Activated CD8-positive, alpha-beta T cell treated with anti-CD3 and anti-CD28 coated beads, Interleukin-2, amount 10 ng/mL, durations not matched to agents 7 days and 5 days (primary cell): ENCODE measurements at places on chromosomes 12 and 14.

- DNase-seq = no peak
Observed at GRCh38 chr12:124651516-124652273, 84.3 kb upstream of the NCOR2 start.

- peak; percentile 57 for DNase-seq
Observed at GRCh38 chr14:68734231-68734732, 58.6 kb downstream of the ZFP36L1 start.

GRCh38 chr12:115872212-115872611 lies 405.3 kb downstream of the MED13L start:
- DNase-seq = no peak

DNA sequence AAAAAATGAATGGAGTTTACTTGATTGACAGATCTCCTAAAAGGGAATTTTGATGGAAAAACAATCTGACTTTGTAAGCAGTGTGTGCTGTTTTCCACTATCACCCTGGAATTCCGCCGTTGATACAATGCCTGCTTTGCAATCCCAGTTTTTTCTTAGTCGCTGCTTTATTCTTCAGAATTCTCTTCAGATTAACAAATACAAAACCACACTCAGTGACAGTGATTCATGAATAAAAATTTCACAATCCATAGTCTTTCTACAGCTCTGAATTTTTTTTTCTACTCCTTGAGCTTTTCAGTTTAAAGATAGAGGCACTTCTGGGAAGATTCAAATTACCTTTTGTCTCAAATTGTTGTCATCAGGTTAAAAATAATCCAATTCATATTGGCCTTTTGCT lies 44.6 kb upstream of the KITLG start:
- no peak for DNase-seq

GRCh38 chr12:121232163-121232562 lies 22.2 kb downstream of the P2RX4 start:
- no peak for DNase-seq

GRCh38 chr12:10747730-10748129 lies 24.6 kb upstream of the YBX3 start:
- no peak for DNase-seq

GRCh38 chr14:51593397-51593796 lies 58.3 kb upstream of the FRMD6 start:
- DNase-seq = no peak

- DNase-seq = no peak
Observed at GRCh38 chr14:85317491-85318021, 212.4 kb upstream of the FLRT2 start.

- DNase-seq = no peak
Observed at GRCh38 chr14:22184830-22185168, 404.2 kb downstream of the DAD1 start.

DNA sequence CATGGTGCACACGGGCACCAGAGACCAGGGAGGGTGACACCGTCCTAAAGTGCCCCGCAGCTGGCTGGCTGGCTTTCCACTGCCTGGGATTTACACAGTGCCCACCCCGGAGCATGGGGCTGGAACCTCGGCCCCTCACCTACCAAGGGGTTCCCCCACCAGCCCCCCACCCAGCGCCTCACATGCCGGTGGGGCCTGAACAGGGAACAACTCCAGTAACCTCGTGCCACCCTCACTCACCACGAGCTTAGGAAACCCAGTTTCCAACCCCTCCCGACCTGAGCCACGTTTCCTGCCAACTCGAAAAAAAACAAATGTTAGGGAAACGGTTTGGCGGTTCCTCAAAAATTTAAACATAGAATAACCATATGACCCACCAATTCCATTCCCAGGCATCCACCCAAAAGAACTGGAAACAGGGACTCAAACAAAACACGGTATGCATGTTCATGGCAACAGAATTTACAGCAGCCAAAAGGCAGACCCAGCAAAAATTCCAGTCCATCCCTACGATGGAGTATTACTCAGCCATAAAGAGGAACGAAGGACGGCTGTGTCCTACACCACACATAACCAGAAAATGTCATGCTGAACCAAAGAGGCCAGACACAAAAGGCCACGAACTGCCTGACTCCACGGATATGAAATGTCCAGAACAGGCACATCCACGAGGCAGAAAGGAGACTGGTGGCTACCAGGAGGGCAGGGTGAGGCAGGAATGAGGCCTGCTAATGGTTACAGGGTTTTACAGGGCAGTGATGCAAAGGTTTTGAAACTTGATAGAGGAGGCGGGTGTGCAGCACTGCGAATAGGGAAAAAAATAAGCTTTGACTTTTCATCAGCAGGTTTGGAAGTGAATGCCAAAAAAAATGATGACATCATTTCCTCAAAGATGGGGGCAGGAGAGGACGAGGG lies 68.9 kb downstream of the NCOR2 start:
- no peak for DNase-seq

GRCh38 chr12:21648378-21648777 lies 9.3 kb downstream of the LDHB start:
- no peak for DNase-seq

DNA sequence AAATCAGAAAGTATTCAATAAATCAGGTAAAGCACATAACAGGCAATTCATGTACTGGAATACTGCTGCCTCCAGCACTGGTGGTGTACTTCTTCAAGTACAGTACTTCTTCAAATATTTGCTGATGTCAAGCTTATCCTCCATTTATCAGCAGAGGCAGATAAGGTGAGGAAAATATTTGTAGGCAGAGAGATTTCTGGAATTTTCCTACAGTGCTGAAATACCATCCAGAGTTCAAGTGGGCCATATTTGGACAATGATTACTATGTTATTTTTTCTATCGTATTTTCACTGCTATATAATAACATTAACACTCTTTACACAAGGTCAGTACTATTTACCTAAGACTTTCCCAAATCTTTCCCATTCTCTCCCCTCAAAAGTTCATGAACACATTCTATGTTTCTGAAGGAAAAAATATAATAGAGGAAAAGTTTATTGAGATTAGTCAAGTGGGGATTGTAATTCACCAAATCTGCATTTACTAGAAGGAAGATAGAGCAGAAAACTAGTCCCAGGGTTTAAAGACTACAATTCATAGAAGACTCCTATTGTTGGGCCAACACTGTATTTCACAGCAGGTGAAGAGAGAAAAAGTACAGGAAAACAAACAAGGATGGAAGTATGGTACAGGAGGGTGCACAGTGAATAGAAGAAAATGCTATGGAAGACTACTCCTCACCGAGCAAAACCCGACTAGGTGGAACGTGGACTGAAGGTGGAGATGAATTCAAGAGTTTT lies 141.1 kb downstream of the PAWR start:
- DNase-seq = no peak

- DNase-seq = peak; percentile 88
Observed at GRCh38 chr14:67694791-67695393, 672 bp downstream of the RDH11 start.

DNA sequence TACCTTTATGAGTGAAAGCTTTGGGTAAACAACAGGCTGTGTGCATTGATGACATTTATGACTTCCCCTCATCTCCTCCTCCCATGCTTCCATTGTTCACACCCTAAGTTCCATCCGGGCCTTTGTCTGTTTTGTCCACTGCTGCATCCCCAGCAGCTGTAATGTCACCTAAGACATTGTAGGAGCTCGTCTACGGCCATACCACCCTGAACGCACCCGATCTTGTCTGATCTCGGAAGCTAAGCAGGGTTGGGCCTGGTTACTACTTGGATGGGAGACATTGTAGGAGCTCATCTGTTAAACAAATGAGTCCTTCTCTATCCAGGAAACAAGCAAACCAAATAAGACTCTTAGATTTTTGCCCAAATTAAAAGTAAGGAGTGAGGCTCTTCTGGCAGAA lies 40.4 kb upstream of the SYCP3 start:
- no peak for DNase-seq

DNA sequence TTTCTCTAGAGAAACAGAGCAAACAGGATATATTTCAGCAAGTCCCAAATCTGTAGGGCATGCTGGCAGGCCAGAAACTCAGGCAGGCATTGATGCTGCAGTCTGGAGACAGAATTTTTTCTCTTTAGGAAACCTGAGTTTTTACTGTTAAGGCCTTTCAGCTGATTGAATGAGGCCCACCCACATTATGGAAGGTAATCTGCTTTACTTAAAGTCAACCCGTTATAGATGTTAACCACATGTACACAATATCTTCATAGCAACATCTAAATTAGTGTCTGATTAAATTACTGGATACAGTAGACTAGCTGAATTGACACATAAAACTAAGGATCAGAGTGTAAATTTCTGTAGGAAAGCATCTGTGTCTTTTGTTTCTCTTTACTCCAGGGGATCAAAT lies 65.2 kb downstream of the SRGAP1 start:
- no peak for DNase-seq

DNA sequence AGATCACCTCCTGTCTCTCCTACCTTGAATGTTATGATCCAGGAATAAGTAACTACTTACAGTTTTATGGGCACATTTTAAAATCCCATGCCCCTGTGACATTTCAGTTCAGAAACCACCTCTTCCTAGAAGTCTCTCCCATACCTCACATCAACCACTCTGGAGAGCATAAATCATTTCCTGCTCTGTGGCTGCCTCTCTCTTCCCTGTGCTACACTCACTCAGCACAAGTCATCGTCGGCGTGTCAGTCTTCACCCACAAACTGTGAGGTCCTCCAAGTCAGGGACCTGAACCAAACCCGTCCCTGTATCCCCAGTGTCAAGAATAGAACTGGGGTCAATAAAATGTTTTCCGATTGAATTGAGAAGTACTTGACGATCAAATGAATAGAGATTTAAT lies 863.3 kb downstream of the BCL11B start:
- DNase-seq = peak; percentile 28

GRCh38 chr12:39431797-39432196 lies 11.1 kb downstream of the KIF21A start:
- DNase-seq = no peak

DNA sequence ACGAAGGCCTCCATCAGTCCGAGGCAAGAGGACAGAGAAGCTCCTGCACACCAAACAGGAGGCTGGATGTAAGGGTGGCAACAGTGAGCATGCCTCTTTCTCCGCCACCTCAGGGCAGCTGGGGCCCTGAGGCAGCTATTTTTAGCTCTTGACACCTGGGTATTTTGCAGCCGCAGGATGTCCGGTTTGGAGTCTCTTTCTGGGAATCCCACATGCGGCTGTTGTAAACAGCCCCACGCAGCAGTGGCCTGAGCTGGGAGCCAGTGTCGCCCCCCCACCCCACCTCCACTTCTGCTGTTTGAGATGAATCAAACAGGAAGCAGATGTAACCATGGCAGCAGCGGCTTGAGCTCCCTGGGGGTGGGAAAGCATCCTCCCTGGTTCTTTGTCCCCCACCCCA lies 11.7 kb downstream of the HDAC7 start:
- DNase-seq = peak; percentile 95

GRCh38 chr12:52579468-52580465 lies 6.1 kb upstream of the KRT74 start:
- no peak for DNase-seq

- no peak for DNase-seq
Observed at GRCh38 chr14:101110729-101111619, 207.5 kb upstream of the RTL1 start.

GRCh38 chr14:76938092-76938500 lies 90.4 kb downstream of the IRF2BPL start:
- no peak for DNase-seq

- no peak for DNase-seq
Observed at GRCh38 chr12:93733358-93733757, 56.2 kb downstream of the CRADD start.

DNA sequence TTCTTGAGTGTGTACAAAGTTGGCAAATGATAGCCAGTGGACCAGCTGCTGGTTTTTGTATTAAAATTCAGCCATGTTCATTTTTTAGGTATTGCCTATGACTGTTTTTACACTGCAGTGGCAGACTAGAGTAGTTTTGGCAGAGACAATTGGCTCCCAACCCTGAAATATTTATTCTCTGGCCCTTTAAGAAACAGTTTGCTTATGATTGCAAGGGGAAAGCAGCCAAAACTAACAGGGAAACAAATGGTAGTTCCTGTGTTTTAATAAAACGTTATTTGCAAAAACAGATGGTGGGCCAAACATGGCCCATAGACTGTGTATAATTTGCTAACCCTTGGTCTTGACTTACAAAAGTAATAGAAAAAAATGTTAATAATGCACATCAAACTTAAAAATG lies 110.2 kb downstream of the ALX1 start:
- DNase-seq = no peak

DNA sequence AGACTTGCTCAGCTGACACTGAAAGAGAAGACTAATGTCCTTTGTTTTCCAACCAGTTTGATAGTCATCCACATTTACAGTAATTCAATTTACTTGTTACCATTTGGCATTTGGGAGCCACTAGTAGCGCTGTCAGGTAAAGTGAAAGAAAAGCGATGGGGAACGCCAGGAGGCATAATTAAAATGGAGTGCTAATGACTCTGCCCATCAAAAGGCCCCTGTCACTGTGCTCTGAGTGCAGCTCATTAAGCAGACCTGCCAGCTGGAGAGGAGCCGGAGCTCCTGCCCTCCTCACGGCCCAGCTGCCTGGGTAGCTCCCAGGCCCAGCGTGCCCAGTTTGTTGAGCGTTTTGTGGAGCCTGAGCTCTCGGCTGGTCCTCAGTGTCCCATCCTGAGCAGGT lies 463.6 kb upstream of the CCDC196 start:
- no peak for DNase-seq

- no peak for DNase-seq
Observed at GRCh38 chr14:96400495-96400894, 8.6 kb downstream of the AK7 start.

- no peak for DNase-seq
Observed at GRCh38 chr12:48788854-48789775, at the start of gene ADCY6. ADCY6 (minus strand) TSS chr12:48789089; CDS start chr12:48783434, 5,655 bp downstream.

- DNase-seq = no peak
Observed at GRCh38 chr14:33704481-33704880, 246.4 kb downstream of the EGLN3 start.

GRCh38 chr14:104593710-104594136 lies 10.8 kb downstream of the TMEM179 start:
- DNase-seq = no peak

DNA sequence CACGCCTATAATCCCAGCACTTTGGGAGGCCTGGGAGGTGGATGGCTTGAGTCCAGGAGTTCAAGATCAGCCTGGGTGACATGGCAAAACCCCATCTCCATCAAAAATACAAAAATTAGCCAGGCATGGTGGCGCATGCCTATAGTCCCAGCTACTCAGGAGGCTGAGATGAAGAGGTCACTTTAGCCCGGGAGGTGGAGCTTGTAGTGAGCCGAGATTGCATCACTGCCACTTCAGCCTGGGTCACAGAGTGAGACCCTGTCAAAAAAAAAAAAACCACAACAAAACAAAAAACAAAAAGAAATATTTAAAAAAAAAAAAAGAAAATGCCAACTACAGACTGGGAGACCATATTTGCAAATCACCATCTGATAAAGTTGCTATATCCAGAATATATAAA lies 17.5 kb downstream of the WDR89 start:
- DNase-seq = no peak

DNA sequence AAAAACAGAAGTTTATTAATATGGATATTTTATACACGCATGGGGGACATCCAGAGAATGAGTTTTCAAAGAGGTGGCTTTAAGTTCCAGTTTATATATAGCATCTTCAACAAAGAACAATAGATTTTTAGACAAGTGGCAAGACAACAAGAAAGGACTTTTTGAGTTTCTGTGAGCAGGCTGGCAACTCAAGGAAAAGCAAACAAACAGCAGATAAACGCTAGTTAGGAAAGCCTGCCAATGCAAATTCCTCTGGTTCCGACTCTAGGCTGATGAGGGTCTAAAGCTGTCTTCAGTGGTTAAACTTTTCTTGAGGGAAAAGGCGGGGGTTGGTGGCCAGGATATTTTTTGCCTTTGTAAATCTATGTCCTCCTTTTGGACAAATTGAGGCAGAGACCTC lies 78.4 kb upstream of the EEA1 start:
- DNase-seq = no peak

GRCh38 chr12:123868791-123869190 lies 103.8 kb downstream of the CCDC92 start:
- no peak for DNase-seq

GRCh38 chr12:88876857-88877256 lies 296.6 kb upstream of the KITLG start:
- no peak for DNase-seq
